ENCODE measurements at places on chromosomes 4 and X.

- no peak for DNase-seq
These were observed 30.9 kb downstream of the CD38 start for GRCh38 chr4:15809058-15809457.

DNA sequence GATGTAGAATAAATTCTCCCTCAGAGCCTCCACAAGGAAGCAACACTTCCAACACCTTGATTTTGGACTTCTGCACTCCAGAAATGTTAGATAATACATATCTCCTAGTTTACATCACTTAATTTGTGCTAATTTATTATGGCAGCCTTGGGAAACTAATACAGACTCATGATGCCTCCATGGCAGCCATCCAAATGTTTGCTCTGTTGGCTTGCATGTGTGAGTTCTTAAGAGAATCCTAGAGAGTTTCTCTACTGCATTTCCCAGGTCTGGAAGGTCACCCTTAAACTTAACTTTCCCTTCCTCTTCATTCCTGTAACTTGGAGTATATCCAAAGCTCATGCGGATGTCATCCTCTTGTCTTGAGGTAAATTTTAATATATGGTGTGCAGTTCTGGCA is 956.1 kb downstream of the ADGRL3 start:
- DNase-seq, result no peak

GRCh38 chr4:169987327-169988228 is 38.6 kb downstream of the MFAP3L start:
- no peak for DNase-seq

GRCh38 chr4:185039508-185040273 is 21.4 kb downstream of the HELT start:
- peak; percentile 45 for DNase-seq

DNA sequence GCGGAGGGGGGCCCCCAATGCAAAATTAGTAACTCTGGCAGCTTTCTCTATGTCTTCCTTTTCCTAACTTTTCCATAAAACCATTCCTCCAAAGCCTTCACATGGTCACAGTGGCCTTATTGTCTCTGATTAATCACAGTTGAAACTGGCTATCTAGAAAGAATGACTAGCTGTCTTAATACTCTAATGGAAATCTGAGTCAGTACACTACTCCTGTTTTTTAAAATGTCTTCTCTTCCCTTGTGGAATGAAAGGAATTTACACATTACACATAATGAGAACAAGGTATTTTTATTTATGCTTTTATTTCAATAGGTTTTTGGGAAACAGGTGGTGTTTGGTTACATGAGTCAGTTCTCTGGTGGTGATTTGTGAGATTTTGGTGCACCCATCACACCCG is 66.3 kb upstream of the PUDP start:
- no peak for DNase-seq

- no peak for DNase-seq
These were observed 242.8 kb downstream of the PCDH7 start for GRCh38 chr4:30962939-30963338.

GRCh38 chr4:110049951-110050925 is 137.6 kb downstream of the EGF start:
- DNase-seq, result no peak

GRCh38 chr4:29571322-29571721 is 1148.8 kb upstream of the PCDH7 start:
- no peak for DNase-seq

DNA sequence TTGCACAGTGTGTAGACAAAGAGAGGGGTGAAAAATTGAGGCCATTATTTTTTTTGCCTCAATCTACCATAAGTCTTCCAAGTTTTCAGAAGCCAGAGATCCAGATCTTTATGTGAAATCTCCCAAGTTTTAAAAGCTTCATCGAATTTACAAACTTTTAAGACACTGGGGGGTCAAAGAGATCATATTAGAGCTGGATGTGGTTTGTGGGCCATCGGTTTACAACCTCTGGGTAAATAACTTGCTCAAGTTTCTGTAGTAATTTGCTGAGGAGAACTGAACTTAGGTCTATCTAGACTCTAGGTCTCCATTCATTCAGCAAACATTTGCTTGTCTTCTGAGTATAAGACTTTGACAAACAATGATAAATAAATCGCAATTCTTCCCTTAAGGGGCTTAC is 54.0 kb upstream of the CHRNA9 start:
- DNase-seq, result no peak

- DNase-seq, result no peak
These were observed 59.9 kb downstream of the ZNF827 start for GRCh38 chr4:145878501-145879435.

DNA sequence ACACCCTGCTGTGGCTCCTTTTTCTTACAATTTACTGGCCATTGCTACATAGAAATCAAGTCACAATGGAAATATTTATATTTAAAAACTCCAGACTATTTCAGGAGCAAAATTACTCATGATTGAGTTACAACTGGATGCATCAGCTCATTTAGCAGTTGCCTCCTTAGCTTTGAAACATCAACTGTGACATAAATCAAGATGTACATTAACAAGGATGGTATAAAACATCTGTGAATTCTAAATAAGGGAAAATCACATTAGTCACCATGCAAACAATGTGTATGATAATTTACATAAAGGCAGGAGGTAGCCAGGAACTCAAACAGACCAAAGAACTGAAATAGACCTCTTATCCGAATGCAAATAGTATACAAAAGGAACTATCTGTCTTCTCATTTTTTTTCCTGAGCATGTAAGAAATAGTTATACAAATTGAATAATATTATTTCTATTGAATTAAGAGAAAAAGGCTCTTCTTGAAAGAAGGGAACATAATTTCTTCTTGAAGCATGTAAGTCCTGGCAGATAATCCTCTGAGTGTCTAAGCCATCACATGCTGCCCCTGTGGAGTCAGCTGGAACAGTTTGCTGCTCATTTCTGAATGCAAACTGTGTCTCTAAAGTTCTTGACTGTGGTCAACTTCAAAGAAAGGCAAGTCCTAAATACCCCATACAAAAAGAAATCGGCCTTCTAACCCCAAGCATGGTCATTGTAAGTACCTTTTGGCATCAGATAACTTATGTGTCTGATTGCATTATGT is 151.2 kb downstream of the NAA11 start:
- DNase-seq, result no peak

DNA sequence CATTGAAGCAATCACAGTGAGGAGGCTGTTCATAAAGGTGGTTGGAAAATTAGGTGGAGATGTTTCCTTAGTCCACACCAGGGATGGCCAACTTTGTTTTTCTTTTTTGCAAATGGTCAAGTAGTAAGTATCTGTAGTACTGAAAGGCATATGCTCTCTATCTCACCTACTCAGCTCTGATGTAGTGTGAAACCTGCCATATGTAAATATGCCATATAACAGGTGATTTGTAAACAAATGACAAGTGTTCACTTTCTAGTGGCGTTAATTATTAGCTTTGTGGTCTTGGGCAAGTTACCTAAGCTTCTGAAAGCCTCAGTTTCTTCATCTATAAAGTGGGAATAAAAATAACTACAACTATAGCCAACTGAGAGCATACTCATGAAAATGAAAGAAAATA is 421.4 kb upstream of the LCORL start:
- no peak for DNase-seq

- DNase-seq, result no peak
These were observed 99.4 kb upstream of the ATXN3L start for GRCh38 chrX:13419276-13419675.

DNA sequence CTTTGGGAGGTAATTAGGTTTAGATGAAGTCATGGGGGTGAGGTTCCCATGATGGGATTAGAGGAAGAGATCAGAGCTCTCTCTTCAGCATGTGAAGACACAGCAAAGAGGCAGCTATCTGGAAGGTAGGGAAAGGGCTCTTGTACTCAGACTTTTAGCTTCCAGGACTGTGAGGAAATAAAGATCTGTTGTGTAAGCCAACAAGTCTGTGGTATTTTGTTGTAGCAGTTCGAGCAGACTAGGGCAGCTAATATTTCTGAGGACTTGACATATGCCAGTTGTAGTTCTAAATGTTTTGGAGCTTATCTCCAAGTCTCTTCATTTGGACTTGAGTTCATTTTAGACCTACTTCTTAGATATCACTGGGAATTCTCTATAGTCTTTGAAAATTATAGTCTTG is 137.3 kb upstream of the PDE5A start:
- DNase-seq, result no peak

- DNase-seq, result no peak
These were observed 383.9 kb downstream of the PCDH7 start for GRCh38 chr4:31104043-31104442.

GRCh38 chr4:100809506-100809905 is 291.7 kb upstream of the EMCN start:
- no peak for DNase-seq

DNA sequence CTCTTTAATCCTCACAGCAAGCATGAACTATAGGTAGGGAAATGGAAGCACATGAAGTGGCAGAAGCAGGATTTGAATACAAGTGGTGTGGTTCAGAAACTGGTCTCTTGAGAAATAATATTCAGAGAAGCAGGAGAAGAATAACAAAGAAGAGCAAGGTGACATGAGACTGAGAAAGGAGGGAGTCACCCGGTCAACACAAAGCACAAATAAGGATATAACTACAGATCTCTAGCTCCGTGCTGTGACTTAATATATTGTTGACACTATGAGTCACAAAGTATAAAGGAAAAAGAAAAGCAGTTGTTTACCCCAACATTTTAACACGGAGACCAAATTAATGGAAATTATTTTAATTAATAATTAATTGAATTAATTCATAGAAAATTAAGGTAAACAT is 204.5 kb downstream of the CPE start:
- no peak for DNase-seq

DNA sequence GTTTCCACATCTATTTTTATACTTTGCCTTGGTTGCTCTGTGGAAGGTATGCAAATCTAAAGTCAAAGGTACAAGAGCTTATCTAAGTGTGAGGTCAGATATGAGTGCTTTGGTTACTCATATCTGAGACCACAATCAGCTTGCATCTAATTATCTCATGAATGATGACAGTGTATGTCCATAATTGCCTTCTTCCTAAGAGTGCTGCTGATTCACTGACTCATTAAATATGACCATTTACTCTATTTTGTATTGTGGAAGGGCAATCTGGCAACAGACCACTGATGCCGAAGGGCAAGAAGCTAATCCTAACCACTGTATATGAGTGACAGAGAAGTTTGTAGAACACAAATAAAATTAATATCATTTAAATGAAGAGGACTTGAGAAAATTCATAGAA is 1190.2 kb upstream of the AGA start:
- no peak for DNase-seq

DNA sequence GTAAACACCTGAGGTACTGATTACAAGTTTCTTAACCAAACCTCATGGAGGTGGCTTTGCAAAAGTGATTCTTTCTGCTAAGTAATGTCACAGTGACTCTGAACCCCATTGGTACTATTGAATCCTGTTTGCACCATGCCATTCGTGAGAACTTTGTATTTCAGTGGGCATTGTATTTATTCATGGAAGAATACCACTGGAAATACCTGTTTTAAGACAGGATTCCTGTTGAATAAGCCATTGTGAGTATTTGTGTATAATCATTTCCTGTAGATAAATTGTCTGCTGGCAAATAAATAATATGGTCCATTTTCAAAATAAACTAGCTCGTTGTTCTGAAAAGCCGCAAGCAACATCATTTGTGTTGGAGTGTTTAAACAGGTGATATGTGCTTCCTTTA is 136.4 kb upstream of the GUCY1A1 start:
- DNase-seq, result no peak

DNA sequence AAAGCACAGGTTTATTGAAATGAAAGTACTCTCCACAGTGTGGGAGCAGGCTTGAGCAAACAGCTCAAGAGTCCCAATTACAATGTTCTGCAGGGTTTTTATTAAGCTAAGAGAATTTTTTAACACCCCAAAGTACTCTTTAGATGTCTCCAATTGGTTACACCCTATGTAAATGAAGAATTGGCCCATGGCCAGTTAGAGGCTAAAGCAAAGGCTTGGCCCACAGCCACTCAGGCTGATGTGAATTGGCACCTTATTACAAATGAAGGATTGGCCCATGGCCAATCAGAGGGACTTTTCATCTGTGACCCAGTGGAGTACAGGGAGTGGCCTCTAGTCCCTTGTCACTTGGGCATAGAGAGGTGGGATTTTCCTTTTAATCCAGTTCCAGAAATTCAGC is 30.1 kb upstream of the IQCM start:
- peak; percentile 30 for DNase-seq

GRCh38 chr4:79865201-79865597 is 207.8 kb downstream of the ANTXR2 start:
- DNase-seq, result no peak

DNA sequence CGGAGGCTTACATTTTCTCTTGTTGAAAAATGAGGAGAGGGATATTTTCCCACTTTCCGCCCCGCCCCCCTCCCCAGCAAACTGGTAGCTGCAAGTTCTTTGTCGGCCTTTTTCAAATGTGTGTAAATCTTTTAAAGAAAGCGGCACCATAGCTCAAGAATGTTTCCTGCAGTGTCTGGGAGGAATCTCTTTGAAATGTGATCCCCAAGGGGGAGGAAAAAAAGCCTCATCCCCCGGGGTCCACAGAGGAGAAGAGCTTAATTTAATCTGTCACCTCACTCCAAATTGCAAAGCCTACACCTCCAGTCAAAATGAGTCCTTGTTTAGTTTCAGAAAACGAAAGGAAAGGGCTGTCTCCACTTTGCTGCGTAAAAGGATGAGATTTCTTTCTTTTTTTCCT is 34.8 kb downstream of the ASMT start:
- no peak for DNase-seq

DNA sequence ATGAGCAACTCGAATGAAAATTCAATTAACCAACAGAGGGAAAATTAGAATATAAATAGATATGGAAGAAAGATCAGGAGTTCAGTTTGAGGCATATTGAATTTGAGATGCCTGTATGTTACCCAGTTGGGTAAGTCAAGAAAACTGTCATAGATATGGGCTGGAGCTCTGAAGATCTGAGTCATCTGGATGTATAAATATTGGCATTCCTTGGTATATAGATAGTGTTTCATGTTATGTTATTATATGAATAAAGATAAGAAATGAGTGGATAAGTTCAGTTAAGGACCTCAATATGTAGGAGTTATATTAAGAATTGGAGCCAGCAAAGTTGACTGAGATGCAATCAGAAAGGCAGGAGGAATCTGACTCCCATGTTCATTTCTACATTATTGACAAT is 543.6 kb upstream of the SMIM31 start:
- no peak for DNase-seq

GRCh38 chr4:99043346-99043745 is 45.2 kb downstream of the ADH5 start:
- DNase-seq, result no peak

GRCh38 chrX:13669246-13669737 is 16.4 kb downstream of the TCEANC start:
- DNase-seq, result no peak

GRCh38 chr4:120055162-120055561 is 11.5 kb downstream of the MAD2L1 start:
- no peak for DNase-seq

DNA sequence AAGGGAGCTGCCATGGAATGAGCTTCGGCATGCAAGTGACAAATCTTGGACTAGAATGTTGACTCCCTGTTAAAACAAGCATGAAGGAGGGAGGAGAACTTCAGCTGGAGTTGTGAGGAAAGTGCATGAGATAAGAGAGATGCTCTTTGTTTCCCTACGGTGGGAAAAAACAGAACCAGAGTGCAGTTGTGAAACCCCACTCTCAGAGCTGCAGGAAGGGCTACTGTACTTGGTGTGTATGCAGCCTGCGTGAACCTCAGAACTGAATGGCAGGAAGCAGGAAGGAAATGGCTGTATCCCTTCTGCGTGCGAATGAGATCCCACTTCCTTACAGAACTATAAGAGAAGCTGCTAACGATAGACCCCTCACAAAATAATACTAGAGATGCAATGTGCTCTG is 57.2 kb downstream of the EGF start:
- no peak for DNase-seq
